Skeletal muscle cell (primary cell): ENCODE measurements at places on chromosomes 2 and 18.

DNA sequence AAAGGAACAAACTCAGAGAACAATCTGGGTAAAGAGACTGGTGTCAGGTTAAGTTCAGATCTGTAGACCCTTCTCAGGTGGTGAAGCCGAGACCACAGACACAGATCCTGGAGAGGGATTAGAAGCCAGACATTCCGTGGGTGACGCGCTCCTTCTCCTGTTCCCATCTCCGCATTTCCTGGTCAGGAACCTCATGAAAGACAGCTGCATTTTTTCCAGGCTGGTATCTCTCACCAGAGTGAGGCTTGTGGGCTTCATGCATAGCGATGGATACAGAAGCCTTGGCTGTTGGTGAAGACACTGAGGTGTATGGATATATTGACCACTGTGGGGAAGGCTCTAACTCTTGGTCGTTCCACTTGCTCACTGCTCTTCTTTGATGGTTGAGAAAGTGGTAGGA, 152.6 kb downstream of the FAM210A start:
- no peak for DNase-seq

- DNase-seq, result no peak
Observed at GRCh38 chr2:175039490-175039889, 34.3 kb upstream of the CHN1 start.

GRCh38 chr2:217804338-217804737, 198.5 kb downstream of the TNS1 start:
- no peak for DNase-seq

DNA sequence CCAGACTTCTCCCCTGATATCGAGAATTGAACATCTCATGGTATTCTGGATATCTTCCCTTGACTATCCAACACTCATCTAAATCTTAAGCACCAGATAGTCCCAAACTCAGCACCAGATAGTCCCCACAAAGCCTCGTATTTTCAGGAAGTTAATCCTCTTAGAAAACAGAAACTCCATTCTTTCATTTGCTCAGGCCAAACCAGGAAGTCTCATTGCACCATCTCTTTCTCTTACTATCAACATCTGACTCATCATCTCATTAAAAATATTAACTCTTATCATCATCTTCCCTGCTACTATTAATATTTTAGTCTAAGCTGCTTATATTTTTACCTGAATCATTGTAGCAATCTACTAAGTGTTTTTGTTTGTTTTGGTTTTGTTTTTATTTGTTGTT, 286.4 kb downstream of the GALNT13 start:
- no peak for DNase-seq

DNA sequence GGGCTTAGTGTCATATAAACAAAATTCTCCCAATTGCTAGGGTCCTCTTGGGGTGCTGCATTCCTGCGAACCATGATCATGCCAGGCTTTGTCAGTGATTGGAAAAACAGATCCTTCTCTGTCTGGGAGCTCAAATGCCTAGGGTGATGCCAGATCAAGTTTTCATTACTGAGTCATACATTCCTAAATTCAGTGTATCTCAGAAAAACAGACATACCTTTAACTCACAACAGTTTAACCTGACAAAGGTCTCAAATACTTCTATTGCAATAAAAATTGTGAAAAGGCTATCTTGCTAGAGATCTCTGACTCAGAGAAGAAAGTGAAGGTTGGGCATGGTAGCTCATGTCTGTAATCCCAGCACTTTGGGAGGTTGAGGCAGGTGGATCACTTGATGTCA, 86.9 kb downstream of the SH3YL1 start:
- DNase-seq, result no peak

GRCh38 chr2:3223080-3223923, 154.3 kb downstream of the EIPR1 start:
- DNase-seq, result peak; percentile 27

- DNase-seq, result no peak
Observed at GRCh38 chr2:177721818-177722567, 329.4 kb downstream of the AGPS start.

DNA sequence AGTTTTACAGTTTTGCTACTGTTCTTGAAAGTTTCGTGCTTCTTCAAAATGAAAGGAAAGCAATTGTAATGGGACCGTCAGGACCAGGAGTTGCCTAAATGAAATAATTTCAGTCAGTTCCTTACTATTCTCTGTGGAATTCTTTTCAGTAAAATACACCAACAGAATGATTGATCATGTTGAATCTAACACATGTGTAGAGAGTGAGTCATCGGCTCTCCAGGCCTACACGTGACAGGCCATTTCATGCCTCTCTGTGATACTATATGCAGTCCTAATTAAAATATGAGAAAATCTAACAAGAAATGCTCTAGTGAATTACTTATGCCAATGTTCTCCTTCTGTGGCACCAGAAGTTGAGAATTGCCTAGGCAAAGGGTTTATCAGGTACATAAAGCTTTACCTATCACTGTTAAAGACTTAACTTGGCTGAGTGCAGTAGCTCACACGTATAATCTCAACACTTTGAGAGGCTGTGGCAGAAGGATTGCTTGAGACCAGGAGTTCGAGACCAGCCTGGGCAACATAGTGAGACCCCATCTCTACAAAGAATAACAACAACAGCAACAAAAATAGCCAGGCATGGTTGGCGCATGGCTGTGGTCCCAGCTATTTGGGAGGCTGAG, 199.4 kb downstream of the LRRTM1 start:
- DNase-seq, result peak; percentile 41

DNA sequence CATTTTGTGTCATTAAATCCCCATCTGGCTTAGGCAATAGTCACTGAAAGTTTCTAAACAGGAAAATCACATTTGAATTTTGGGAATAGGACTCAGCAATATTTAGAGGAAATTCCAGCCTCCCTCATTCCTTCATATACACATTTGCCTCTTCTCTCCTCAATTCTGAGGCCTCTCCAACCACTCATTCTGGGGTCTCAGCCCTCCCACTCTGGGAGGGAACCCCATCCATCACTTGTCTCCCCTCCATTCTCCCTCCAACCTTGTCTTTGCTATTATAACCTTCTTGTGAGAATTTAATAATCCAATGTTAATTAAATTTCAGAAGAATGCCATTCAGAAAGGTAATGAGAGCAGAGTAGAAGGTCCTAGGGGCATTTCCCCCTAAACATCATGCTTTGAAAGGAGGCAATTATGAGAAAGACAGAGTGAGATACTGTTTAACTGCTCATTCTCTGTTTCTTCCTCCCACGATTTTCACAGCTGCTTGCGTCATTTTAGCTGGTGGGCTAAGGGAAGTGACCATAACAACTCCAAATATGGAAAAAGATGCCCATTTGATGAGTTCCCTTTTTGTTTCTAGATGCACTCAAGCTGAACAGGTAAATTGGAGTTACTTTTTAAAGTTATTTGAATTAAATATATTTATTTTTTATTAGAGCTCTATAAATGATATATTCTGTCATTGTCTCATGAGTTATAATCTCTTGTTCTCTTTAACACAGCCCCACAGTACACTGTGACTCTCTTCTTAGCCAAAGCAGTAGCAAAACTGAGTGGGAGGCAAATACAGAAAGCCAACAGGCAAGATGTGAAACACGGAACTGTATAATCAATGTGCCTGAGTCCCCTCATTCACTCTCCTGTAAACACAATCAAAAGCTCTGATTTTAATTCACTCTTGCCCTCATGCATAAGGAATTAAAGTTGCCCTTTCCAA, 135.1 kb downstream of the DLGAP1 start:
- no peak for DNase-seq

GRCh38 chr2:73998451-73998850, 13.7 kb downstream of the TET3 start:
- no peak for DNase-seq

DNA sequence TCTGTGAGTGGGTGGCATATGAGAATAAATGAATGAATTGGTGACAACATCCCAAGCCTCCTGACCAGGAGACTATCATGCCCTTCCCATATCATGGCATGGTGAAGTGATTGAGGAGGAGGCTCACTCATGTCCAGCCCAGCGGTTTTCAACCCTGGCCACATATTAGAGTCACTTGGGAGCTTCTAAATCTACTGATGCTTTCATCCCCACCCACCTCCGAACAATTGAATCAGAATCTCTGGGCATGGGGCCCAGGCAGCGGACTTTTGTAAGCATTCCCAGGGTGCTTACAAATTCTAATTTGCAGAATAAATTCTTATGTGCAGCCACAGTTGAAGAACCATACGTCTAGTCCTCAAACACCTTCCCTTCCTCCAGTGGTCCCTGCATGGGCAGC, 81.7 kb upstream of the SEC11C start:
- peak; percentile 55 for DNase-seq

- no peak for DNase-seq
Observed at GRCh38 chr2:238882082-238882755, 34.3 kb downstream of the TWIST2 start.
